ENCODE measurements at places on chromosomes 7 and 10.

DNA sequence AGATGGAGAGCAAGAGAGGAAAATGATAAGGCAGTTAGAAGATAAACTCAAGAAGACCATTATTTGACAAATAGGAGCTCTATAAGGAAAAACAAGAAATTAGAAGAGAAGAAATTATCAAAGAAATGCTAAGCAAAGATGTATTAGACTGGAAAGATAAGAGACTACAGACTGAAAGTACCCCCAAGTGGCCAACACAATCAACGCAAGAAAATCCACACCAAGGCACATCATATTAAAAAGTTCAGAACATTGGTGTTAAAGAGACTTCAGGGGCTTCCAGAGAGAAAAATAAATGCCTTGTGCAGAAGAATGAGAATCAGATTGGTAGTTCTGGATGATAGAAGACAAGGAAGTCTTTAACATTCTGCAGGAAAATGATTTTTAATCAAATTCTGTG, 46.0 kb downstream of the SH2D4B start:
- no peak for DNase-seq

DNA sequence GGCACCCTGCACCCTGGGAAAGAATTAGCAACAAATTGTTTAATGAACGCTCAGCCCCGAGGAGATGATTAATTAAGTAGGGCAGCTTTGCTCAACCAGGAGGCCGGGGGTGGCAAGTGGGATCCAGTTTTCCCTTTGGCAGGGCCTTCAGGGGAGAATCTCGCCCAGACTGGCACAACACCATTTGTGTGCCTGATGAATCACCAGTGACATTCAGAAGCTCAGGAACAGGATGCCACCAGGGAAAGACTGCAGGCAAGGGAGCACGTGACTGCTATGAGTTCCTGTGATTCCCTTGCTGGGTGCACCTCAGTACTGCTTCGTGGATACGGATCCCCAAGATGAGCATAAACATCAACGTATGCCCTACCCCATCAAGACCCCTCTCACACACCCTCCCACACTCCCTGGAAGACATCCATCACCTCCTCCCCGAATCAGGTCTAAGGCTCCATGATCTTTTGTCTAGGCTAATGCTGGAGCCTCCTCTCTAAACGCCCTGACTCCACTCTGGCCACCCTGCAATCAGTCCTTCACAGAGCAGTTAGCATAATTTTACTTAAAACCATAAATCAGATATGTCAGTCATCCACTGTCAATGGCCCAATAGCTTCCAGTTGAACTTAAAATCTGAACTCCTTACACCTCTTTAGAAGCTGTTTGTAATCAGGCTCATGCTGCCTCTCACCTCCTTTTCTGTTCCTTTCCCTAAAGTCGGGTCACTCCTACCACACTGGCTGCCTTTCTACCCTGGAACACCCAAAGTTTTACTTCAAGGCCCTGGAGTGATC, 109.2 kb upstream of the AGK start:
- DNase-seq: no peak

DNA sequence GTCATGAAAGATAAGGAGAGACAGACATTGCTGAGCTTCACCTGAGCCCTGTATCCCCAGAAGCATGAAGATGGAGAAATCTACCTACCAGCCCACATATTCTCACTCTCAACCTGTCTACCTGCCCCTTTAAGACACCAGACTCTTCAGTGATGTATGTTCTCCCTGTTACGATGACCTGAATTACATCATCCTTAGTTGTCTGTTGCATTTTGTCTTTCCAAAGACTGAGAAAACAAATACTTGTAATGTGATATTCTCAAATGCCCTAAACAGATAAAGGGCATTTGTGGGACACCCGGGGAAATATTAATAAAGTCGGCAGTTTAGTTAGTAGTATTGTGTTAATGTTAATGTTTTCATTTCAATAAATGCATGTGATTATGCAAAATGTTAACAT, 305.8 kb upstream of the IGFBP3 start:
- DNase-seq: no peak

- DNase-seq: peak; percentile 82
These were observed 56.7 kb downstream of the GRK5 start for GRCh38 chr10:119263951-119264617.

- no peak for DNase-seq
These were observed 37.7 kb upstream of the ITPRID1 start for GRCh38 chr7:31476073-31476745.
